ENCODE measurements at places on chromosomes 16 and 17. TPM values are rescaled to one million over a fixed set of nuclear protein-coding genes. Genes with fewer than 3 reads are reported as not detected.

DNA sequence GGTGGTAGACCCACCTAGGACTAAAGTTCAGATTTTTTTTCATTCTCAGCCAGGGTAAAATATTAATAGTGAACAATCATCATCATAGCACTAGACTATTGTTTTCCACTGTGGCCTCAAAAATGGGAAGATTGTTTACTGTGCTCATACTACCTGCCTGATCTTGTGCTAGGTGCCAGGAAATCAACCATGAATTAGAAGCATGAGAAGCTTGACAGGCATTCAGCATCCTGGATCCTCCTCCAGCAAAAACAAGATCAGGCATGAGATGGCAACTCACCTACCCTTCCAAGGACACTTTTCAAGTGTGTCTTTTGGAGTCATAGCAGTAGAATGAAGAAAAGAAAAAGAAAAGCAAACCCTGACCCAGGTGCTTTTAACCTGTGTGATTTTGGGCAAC, 174.2 kb downstream of the CYLD start:
- no peak for DNase-seq

- DNase-seq: no peak
These were observed 10.4 kb downstream of the SP2 start for GRCh38 chr17:47906443-47906842.

DNA sequence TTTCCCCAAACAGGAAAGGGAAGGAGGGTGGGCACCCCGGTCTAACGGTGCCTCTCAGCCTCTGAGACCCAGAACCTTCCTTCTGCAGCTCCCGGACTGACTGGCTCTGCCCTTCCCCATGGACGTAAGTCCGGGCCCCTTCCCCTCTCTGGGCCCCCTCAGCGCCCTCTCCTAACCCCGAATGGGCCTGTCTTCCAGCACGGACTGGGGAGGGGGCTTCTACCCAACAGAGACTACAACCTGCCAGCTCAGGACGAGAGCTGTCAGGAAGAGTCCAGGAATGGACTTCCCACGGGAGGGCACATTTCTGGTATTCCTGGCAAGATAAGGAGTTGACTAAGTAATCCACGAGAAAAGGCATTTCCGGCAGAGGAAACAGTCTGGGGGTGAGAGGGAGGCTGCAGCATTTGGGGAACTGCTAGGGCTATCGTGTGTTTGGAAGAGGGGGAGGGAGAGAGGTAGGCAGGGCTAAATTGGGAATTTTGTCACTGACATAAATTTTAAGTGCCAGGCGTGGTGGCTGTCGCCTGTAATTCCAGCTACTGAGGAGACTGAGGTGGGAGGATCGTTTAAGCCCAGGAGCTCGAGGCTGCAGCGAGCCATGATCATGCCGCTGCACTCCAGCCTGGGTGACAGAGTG, 12.1 kb upstream of the ALDOA start:
- DNase-seq: no peak

- DNase-seq: no peak
These were observed 30.9 kb downstream of the WSB1 start for GRCh38 chr17:27324771-27325339.

DNA sequence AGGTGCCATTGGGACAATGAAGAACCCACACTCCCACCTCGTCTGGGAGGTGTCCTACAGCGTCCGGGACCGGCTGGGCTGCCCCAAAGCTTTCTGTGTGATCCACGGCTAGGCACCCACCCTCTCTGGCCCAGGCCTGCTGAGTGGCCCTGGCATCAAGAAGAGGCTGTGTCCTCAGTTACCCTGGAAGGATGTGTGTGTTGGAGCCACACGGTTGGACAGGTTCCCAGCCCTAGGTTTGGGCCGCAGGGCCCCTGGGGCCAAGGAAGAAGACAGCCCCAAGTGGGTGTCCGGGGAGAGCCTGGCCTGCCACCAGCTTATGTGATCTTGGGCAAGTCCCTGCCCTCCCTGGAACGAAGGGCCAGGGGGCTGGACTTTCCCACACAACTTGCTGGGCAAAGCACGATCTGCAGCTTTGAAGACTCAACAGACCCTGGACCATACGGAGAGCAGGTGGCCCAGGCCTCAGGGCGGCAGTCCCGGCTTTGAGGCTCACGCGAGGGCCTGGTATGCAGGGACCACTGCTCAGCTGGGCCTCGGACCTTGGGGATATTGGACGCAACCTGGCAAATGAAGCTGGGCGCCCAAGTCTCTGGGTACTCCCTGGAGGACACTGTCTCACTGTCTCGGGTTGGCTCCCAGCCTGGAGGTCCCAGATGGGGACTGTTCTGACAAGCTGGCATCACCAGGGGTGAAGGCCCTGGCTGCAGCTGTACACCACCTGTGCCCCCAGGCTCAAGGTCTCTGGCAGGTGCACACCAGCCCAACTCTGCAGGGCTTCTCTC, 17.5 kb downstream of the MYBBP1A start:
- peak; percentile 69 for DNase-seq

The PRSS33 gene
- total RNA-seq: not detected

The PPL gene
- total RNA-seq: 6.8 TPM

GRCh38 chr17:79778504-79779083, 646 bp downstream of the CBX2 start:
- no peak for DNase-seq

GRCh38 chr17:13587487-13588338, 14.0 kb downstream of the HS3ST3A1 start:
- DNase-seq: no peak

The ITGB3 gene
- total RNA-seq: 7.5 TPM

The UTS2R gene
- total RNA-seq: 4.6 TPM

DNA sequence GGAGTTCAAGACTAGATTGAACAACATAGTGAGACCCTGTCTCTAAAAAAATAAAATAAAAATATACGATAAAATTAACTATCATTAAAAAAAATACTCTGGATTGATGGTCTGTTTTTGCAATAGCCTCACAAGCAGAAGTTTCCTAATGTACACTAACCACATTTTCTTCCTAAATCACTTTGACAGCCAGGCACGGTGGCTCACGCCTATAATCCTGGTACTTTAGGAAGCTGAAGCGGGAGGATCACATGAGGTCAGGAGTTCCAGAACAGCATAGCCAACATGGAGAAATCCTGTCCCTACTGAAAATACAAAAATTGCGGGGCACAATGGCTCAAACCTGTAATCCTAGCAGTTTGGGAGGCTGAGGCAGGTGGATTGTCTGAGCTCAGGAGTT, 64.7 kb downstream of the HELZ start:
- no peak for DNase-seq

- no peak for DNase-seq
These were observed 278 bp downstream of the ITGB4 start for GRCh38 chr17:75721463-75722011.

The KRT12 gene
- total RNA-seq: not detected

- no peak for DNase-seq
These were observed 79.7 kb downstream of the VAT1L start for GRCh38 chr16:77868052-77868451.

- peak; percentile 62 for DNase-seq
These were observed 37.6 kb downstream of the CBFA2T3 start for GRCh38 chr16:88939245-88939971.

DNA sequence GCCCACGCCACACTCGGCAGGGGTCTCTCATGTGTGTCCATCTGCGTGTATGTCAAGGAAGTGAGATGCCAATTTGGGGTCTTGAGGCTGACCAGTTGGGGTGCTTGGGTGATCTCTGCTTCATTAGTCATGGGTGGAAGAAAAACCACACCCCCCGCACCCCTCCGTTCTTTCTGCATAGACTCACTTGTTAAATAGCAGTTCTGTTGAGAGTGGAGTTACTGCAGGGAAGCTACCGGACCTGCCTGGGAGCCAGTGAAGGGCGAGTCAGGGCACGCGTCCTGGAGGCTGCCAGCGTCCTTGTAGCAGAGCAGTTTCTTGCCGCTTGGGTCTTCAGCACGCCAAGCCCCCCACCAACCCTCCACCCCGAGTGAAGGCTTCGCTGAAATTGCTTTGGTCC, 8.5 kb downstream of the SNN start:
- DNase-seq: peak; percentile 48

DNA sequence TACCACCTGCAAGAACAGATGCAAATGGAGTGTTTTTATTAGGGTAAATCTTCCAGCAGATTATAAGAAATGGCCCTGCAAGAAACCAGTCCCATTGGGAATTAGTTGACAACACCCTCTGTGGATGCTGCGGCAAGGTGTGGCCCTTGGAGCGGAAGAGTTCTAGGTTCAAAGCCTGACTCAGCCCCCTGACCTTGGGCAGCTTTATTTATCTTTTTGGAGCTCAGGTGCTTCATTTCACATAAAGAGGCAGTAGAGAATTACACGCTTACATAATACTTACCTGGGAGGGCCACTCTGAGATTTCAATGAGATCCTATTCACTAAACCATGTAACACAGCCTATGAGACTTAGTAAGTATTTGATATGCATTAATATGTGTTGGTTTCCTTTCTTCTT, 318.2 kb upstream of the SOX9 start:
- DNase-seq: no peak

- DNase-seq: peak; percentile 40
These were observed 142.8 kb downstream of the AXIN2 start for GRCh38 chr17:65418622-65419021.

GRCh38 chr17:835263-835662, 53.1 kb downstream of the MRM3 start:
- DNase-seq: no peak

The MT1M gene
- 1.2 TPM for total RNA-seq

The TNRC6C gene
- total RNA-seq: 22.1 TPM

The CPHXL gene
- not detected for total RNA-seq

- no peak for DNase-seq
These were observed 25.6 kb downstream of the PIEZO1 start for GRCh38 chr16:88759245-88759975.

The SAMD14 gene
- 3.9 TPM for total RNA-seq

GRCh38 chr17:9036336-9036735, 15.0 kb downstream of the NTN1 start:
- no peak for DNase-seq

GRCh38 chr17:50199803-50200456, 1.5 kb downstream of the COL1A1 start:
- peak; percentile 93 for DNase-seq

- DNase-seq: no peak
These were observed 3.1 kb downstream of the PRCD start for GRCh38 chr17:76542984-76543383.

DNA sequence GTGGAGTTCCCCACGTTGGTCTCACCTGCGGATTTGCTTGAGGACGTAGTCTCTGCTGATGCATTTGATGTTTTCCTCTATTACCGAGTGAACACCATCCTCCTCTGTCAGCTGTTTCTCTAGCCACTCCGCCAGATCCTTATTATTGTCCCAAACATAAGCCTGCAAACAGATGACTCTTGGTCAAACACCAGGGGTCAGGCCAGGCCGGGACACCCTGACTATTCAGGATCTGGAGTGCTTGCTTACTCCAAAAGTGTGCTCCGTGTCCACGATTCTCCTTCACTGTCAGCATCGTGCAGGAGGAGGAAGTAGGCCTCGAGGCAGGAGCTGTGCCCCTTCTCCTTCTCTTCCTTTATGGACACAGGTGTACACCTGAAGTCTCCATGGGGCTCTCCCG, 140.2 kb downstream of the AATF start:
- no peak for DNase-seq

GRCh38 chr16:4140652-4141051, 24.4 kb upstream of the ADCY9 start:
- DNase-seq: no peak

The BCL6B gene
- total RNA-seq: 17.2 TPM

DNA sequence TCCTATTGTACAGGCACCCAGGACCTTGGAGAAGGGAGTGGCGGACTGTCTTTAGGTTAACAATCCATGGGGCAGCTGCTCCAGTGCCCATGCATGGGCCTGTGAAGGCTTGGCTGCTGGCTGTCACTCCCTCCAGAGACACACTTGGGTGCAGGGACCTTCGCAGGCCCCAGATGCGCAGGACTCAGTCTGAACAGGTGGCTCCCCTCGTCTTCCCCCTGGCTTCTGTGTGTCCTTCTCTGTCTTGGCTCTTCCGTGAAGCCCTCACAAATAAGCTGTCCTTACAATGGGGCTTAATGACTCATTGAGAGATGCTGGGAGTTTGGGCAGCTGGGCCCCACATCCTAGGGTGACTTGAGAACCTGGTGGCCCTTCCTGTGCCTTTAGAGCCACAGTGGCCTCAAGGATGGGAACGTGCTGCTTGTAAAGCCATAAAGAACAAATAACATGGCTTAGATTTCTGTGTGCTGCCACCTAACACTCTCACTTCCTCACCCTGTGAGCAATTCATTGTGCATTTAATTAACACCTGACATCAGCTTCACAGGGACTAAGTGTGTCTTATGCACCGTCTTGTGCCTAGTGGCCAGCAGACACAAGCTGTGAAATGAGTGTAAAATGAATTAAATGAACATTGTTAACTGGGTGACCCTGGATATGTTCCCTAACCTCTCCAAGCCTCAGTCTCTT, 340.7 kb downstream of the SNX29 start:
- DNase-seq: no peak

GRCh38 chr17:49434821-49435670, 20.4 kb upstream of the PHB1 start:
- DNase-seq: no peak

The ALDH3A1 gene
- 0.19 TPM for total RNA-seq

The CASKIN2 gene
- 27.1 TPM for total RNA-seq

Measured in heart left ventricle (tissue), 16 donors.